Astrocyte of the spinal cord (primary cell): ENCODE measurements at places on chromosomes 6 and 20.
A peak's percentile ranks its signal among the peaks of the same experiment; 100 is the strongest.

DNA sequence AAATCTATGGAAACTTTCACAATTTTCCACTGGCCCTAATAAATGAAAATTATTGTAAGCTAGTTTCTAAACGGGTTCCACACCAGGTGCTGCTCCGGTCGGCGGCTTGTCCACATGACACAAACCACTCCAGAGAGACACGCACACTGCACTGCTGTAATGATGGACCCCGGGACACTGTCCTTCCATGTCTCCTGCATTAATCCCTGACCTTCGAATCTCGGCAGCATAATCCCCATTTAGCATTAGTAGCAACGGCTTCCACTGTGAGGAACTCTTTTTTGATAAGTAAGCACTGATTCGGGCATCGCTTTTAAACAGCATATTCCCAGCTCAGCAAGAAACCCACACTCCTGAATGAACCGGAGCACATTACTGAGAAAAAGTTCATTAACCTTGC lies 43.5 kb downstream of the INSM1 start:
- no peak for DNase-seq

DNA sequence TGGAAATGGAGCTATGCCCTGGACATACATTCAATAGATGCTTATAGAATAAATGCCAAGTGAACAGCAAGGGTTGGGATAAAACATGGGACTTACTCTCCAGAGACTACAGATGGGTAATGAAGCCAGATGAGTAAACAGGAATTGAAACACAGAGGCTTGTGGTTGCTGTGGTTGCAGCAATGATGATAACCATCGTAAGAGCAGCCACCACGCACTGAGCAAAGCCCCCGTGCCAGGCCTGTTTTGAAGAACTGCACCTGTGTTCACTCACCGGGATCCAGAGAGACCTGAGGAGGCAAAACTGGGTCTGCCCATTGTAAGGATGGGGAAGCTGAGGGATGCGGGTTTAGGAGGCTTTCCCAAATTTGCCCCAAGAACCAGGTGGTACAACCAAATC lies 431.1 kb upstream of the CDH4 start:
- no peak for DNase-seq

DNA sequence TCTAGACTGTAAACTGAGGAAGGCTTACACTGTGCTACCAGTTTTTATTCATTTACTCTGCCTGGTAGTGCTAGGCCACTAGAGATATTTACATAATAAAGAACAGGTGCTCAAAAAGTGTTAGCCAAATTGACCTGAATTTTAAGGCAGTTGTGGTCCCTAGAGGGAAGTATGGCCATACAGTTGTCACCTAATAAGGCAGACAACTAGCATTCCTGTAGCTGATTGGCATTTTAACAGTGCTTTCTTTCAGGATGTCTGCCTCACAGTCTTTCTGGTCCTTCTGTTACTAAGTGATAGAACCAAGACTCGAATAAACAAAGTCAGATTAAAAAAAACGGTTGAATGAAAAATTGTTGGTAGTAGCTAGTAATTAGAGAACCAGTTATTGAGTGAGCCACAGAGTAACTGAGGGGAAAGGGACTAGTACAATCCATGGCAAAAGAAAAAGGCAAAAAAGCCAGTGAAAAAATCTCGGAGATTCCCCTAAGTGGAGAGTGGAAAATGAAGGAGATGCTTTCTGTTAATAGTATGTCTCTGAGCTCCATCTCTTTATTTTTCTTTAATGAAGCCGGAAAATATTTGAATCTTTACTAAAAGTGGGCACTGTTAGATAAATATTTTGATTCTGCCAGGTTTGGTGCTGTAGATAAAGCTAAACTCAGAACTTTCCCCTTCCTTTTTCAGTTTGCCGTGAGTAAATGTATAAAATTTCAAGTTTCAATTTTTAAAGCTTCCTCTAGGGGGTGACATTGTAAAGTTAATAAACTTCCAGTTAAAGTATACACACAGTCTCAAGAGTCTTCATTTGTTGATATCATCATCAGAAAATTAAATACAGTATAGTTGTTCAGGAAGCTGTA lies 9.1 kb downstream of the VTA1 start:
- DNase-seq, result peak; percentile 47

GRCh38 chr6:54958446-54958845 lies 111.9 kb downstream of the FAM83B start:
- DNase-seq, result no peak

DNA sequence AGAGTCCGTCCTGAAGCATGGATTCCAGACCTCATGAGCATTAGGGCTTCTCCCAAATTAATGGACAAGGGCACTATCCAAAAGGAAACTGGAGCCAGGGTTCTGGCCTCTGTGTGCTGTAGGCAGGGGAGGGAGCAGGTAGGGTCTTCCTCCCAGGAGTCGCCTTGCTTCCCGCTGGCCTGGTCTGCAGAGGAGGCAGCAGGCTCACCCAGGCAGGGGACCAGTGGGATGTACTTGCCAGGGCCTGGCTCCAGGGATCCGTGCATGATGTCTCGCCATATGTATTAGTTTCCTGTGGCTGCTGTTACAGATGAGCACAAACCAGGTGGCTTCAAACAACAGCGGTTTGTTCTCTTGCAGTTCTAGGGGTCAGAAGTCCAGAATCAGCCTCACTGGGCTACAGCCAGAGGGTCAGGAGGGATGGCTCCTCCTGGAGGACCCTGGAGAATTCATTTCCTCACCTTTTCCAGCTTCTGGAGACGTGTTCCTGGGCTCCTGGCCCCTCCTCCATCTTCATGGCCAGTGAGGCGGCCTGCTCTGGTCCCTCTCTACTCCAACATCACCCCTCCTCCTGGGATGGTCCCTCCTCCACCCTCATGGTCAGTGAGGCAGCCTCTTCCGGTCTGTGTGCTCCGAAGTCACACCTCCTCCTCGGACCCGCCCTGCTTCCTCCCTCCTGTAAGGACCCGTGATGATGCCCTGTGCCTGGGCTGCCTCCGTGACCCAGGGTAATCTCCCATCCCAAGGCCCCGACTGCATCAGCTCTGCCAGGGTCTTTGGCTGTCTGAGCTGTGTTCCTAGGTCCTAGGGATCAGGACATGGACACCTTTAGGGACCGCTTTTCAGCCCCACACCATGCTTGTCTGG lies 329.1 kb downstream of the CDH4 start:
- no peak for DNase-seq

GRCh38 chr6:44561832-44562665 lies 174.5 kb downstream of the CDC5L start:
- DNase-seq, result no peak

- DNase-seq, result no peak
Observed at GRCh38 chr6:169406034-169406433, 152.4 kb upstream of the THBS2 start.

- no peak for DNase-seq
Observed at GRCh38 chr6:23633996-23634395, 492.0 kb upstream of the NRSN1 start.

GRCh38 chr20:57897891-57898290 lies 188.1 kb upstream of the PMEPA1 start:
- no peak for DNase-seq

- DNase-seq, result no peak
Observed at GRCh38 chr6:23319582-23319981, 750.2 kb downstream of the HDGFL1 start.

DNA sequence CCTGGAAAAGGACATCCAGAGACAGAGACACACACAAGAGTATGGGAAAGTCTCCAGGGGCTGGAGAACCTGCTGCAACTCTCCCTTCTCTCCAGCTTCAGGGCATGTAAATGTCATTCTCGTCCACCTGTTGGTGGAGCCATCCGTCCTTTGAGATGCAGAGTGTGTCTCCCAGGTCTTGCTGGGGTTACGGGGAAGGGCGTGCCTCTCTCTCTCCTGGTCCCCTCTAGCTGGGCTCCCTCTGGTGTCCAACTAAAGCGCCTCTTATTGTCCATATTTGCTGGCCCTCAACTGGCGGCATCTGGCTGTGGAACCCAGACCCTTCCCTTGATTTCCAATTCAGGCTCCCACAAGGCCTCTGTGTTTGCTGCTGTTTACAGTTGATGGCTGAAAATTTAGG lies 244.1 kb downstream of the BMP7 start:
- DNase-seq, result no peak

- peak; percentile 33 for DNase-seq
Observed at GRCh38 chr6:49565855-49566254, 15.4 kb downstream of the C6orf141 start.

DNA sequence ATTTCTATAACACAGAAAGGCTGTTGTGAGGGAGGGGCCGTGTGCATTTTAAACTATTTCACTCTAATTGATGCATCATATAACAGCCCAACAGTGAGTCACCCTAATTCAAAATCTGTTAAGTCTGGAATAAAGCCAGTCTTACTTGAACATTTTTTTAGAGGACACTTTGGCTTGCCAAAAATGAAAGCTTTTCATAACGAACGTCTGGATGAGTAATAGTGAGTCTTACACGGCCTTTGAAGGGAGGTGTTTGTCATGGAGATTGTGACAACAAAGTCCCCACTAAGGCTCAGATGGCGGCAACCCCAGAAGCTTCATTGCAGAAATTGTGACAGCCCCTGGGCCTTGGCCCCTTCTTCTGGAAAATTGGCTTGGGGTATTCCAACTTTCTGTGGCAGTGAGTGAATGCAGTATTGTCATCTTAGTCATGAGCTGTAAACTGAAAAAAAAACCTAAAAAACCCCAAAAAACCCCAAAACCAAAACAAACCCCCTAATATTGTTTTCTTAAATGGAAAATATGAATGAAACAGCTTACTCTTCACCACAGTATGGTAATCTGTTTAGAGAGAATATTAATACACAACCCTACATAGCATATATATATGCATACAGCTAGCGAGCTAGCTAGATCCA lies 92.6 kb upstream of the CLDN20 start:
- DNase-seq, result peak; percentile 93

DNA sequence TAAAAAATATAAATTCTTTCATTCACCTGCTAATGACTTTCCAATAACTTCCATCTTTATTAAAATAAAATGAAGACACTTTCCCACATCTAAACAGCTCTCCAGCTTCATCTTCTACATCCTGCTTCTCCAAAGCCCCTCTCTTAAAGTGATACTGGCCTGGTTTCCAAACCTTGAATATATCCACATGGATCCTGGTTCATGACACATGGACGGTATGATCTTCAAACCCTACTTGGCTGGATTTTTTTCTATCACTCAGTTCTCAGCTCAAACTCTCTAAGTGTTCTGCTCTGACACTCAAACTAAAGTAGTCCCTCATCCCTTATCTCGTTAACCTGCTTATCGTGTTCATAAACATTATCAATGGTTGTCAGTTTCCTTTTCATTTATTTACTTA lies 128.2 kb downstream of the PAK5 start:
- no peak for DNase-seq

DNA sequence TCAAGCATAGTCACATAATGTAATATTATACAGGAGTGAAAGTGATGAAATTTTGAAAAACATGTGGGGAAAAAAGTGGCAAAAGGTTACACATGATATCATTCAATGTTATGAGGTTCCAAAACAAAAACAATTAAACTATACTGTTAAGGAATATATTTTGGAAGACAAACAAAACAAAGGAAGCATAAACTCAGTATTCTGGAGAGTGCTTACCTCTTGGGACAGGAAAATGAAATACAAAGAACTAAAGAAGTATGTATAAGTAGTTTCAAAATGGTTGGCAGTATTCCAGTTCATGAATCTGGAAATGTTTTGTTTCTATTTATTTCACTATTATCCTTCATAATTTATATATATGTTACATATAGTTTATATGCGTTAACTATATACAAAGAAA lies 213.5 kb downstream of the MOXD1 start:
- DNase-seq, result no peak

GRCh38 chr6:41371461-41371991 lies 36.1 kb downstream of the NCR2 start:
- DNase-seq, result peak; percentile 49

- DNase-seq, result no peak
Observed at GRCh38 chr20:34904202-34904621, 27.8 kb downstream of the ACSS2 start.

- DNase-seq, result no peak
Observed at GRCh38 chr6:22290045-22290444, 6.8 kb downstream of the PRL start.

DNA sequence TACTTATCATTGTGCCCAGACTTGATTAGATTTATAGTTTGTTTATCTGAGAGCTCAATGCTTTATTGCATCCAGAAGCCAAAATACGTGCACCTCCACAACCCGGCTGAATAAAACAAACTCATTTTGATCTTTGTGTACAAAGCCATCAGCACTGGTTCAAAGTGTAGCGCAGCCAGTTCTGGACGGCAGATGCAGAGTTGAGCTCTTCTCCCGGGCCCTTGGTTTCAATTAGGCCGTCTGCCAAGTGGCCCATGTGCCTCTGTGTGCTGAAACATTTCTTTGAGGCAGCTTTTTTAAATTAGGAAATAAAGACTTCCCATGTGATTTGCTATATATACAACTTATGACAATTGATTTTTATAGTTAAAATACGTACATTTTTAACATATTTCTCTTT lies 96.2 kb upstream of the RSPO3 start:
- peak; percentile 24 for DNase-seq

DNA sequence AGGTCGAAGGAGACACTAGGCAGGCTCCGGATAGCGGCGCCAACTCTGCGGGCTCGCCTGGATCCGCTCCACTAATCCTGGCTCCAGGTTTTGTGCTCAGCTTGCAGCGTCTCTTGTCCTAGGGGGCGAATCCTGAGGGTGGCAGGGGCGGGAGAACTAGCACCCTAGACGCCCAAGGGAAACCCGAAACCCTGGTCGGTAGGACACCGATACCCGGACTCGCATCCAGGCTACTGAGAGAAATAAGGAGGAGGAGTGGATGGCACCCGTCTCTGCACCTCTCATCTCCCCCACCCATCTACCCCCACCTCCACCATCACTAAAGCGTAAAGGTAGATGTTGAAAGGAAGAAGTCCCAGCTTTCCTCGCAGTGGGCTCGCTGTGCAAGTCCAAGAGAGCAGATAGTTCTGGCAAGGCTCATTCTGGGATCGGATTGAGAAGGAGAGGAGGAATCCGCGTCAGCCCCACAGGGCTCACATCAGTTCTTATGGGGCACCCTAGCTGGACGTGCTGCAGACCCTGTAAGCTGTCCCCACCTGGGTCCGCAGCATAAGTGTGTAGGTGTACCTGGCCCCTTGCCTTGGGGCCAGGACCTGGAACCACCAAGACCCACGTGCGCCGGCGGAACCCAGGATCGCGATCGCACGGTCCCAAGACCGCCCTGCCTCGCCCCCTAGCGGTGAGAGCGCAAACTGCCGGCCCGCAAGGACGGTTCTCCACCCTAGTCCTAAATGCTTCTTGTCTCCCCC lies 6.9 kb downstream of the SLC32A1 start:
- DNase-seq, result peak; percentile 50

DNA sequence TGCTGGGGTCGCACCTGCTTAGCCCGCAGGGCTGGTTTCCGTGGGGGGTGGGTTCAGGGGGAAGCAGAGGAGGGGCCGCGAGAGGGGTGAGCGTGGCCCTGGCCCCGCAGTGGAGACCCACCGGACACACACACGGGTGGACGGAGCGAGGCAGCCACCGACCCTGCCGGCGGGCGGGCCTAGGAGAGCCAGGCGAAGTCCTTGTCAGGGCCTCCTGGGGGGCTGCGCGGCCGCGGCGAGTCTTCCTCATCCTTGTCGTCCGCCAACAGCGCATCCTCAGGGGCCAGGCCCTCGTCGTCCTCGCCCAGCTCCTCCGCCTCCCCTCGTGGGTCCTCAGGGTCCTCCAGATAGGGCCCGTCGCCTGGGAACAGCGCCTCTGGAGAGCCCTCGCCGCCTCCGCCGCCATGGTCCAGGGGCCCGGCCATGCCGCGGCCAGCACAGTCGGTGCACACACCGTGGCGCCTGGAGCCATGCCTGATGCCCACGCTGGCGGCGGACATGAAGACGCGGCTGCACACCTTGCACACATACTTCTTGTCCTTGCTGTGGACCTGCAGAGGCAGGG lies 7.3 kb downstream of the SLC2A4RG start:
- DNase-seq, result no peak
